ENCODE measurements at places on chromosomes 12 and 14. TPM values are rescaled to one million over a fixed set of nuclear protein-coding genes. Genes with fewer than 3 reads are reported as not detected.

Gene KRT2
- not detected for total RNA-seq

Gene SMIM41
- total RNA-seq, result not detected

Gene SLC38A2
- total RNA-seq, result 163 TPM

Gene MEG3
- 53.8 TPM for total RNA-seq

Gene BHLHE41
- 0.93 TPM for total RNA-seq

Gene ESPL1
- 19.0 TPM for total RNA-seq

Gene SYNE2
- 10.5 TPM for total RNA-seq

Gene MYL6B
- 81.2 TPM for total RNA-seq

Gene MAP3K9
- 4.5 TPM for total RNA-seq

Gene AQP2
- not detected for total RNA-seq

Gene TWF1
- 67.4 TPM for total RNA-seq
